ENCODE measurements at places on chromosomes 6 and 20.

GRCh38 chr6:156395276-156395675 is 381.9 kb upstream of the ARID1B start:
- no peak for DNase-seq

GRCh38 chr6:43983191-43983590 is 144.1 kb downstream of the MRPL14 start:
- no peak for DNase-seq

DNA sequence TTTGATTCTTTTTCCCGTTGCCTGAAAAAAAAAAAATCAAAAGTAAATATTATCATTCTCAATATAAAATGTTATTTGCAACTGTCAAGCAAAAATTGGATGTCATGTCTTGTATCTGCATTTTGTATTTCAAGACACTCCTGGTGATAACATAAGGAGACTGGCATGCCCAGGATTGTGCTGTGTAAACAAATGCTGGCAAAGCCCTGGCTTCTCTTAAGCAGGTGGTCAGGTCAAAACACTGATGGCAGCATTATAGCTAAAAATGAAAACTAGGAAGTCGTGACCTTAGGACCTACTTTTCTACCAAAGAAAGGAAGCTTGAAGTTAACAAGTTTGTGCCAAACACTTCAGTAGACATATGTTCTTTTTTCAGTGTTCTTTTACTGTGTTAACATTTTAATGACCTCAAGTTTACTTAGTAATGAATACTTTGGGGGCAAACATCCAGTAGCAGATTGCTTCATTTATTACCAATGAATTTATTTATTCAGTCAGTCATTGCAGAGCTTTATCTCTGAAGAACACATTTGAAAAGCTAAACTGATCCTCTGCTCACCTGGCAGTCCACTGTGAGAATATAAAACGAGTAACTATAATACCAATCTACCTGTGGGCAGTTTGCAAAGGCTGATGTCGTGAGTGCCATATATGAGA is 243.1 kb upstream of the FLRT3 start:
- DNase-seq = no peak

GRCh38 chr6:33983109-33983716 is 162.7 kb downstream of the GRM4 start:
- peak; percentile 38 for DNase-seq

DNA sequence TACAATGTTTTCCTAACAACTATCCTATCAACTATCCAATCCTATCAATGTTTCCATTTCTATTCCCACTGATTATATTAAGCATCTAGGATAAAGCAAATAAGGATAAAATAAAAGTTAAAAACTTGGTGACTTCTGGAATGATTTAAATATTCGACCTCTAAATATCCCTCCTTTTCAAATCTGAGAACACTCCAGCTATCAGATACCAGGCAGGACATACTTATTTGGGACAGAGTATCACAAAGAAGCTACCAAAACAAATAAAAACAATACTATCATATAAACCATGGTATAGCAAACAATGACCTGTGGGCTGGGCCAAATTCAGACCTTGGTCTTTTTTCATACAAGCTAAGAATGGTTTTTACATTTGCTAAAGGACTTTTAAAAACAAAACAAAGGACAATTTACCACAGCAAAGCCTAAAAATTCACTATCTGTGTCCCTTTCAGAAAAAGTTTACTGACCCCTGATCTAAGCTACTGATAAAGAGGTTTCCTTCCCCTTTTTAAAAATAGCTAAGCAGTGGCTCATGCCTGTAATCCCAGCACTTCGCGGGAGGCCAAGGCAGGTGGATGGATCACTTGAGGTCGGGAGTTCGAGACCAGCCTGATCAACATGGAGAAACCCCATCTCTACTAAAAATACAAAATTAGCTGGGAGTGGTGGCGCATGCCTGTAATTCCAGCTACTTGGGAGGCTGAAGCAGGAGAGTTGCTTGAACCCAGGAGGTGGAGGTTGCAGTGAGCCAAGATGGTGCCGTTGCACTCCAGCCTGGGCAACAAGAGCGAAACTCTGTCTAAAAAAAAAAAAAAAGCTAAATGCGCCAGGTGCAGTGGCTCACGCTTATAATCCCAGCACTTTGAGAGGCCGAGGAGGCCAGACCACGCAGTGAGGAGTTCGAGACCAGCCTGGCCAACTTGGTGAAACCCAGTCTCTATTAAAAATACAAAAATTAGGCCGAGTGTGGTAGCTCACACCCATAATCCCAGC is 6.0 kb downstream of the NUP153 start:
- DNase-seq = no peak

- peak; percentile 64 for DNase-seq
Observed at GRCh38 chr6:7106752-7107577, 796 bp upstream of the RREB1 start.

DNA sequence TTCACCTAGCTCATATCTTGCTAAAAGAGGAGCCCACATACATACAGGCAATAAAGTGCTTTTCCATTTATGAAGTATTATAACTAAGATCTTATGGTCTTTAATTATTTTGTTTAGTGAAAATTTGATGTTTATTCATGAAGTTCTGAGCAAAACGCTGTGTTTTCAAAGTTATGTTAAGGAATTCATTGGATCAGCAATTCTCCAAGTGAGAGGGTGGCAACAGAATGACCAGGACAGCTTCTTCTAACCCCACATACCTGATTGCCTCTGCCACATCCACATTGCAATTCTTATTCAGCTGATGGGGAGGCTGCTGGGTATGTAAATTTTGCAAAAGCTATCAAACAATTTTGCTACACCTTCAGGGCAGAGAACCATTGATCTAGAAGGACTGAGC is 116.8 kb downstream of the OGFRL1 start:
- no peak for DNase-seq

DNA sequence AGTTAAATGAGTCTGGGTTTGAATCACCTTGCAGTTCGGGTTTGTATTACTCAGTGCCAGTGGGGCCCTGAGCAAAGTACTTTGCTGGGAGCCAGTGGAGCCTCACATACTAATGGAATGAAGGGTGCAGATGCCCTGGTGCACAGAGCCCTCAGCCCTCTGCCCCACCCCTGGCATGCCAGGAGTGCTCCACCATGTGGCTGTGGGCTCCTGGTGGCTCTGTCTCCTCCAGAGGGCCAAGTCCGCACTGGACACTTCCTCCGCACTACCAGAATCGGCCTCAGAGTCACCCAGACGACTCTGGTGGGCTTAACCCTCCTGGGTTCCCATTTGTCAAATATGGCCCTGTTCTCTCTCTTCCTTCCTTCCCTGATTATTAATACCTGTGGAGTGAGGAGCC is 94.0 kb downstream of the STK35 start:
- DNase-seq = no peak

DNA sequence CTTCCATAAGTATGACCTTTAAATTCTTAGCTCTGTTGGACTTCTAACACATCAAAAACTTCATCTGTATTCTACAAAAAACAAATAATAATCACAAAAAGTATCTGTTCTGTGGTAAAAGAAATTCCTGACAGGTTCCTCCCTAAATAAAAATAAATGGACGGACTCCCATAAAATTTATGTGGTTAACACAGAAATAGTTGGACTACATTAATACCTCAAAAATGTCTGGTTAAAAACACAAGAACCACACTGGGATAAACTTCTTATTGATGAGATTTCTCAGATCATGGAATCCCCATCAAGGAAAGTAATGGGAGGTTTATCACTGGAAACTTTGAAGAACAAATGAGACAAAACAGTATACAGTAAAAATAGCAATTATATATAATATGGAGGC is 172.4 kb downstream of the MOXD1 start:
- DNase-seq = no peak

DNA sequence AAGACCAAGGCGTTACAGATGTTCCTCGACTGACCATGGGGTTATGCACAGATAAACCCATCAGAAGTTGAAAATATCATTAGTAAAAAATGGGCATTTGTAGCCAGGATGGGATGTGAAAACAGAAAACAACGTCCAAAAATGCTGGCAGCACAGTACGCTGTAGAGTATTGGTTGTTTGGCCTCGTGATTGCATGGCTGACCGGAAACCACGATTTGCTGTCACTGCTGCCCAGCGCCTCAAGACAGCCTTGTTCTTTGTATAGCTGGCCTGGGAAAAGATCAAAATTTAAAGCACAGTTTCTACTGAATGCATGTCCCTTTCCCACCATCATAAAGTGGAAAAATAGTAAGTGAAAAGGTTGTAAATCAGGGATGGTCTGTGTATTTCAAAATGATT is 41.9 kb downstream of the MTHFD1L start:
- no peak for DNase-seq

DNA sequence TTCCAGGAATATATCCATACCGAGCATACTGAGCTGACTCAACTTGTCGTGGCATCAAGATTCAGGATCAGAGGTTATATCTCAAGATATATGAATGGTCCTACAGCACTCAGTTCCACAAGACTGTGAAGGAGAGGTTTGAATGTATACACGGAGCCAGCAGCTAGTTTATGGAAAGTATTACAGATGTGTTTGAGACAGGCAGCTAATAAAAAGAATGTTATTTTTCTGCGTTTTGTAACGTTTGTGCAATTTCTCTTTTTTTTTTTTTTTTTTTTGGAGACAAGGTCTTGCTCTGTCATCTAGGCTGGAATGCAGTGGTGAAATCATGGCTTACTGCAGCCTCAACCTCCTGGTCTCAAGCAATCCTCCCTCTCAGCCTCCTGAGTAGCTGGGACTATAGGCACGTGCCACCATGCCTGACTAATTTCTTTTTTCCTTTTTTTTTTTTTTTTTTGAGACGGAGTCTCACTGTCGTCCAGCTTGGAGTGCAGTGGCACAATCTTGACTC is 3.4 kb upstream of the FAM110A start:
- no peak for DNase-seq

- no peak for DNase-seq
Observed at GRCh38 chr6:88712243-88712936, 251.0 kb downstream of the RNGTT start.

DNA sequence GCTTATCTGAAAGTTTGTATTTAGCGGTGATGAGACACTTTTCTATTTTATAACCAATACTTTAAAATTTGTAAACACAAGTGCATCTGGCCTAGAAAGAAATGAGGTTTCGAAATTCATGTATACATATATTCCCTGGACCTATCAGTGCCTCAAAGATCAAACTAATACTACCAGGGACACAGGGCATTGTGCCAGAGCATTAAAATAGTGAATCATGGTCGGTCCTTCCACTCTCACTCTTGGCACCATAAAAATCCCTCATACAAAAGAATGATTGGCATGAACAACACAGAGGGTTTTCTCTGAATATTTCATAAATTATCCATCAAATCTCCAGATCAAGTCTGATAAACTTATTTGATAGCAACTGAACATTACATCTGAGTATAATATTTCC is 62.0 kb downstream of the MMUT start:
- no peak for DNase-seq

DNA sequence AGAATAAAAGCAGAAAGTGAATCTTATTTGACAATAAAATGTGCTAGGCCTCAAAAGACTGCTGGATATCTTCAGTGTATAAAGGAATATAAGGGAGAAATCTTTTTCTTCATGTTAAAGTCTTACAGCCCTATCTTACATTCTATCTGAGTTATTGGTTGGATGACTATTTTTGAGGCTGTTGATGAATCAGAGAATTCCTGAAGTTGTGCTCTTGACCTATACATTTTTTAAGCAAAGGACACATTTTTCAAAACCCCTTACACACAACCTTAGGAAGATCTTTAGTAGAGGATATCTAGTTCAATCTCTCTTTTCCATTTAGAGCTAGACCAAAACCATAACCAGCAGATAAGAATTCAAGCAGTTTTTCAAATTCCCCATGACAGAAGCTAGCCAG is 10.9 kb upstream of the CGA start:
- DNase-seq = no peak

DNA sequence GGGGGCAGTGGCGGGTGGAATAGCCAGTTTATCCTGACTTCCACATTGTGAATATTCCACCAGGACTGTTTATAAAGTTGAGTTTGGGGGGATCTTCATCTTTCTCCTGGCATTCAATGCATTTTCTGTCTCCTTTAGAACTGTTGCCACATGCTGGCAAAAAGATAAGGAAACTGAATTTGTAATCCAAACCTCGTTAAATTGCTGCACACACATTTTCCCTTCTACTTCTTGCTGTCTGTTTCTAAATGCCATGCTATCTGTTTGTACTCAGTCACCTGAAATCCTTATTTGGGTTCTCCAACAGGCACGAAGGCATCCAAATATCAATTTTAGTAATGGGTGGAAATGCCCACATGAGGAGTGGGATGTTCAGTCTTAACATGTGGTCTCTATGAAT is 180.2 kb upstream of the CCN2 start:
- DNase-seq = no peak

DNA sequence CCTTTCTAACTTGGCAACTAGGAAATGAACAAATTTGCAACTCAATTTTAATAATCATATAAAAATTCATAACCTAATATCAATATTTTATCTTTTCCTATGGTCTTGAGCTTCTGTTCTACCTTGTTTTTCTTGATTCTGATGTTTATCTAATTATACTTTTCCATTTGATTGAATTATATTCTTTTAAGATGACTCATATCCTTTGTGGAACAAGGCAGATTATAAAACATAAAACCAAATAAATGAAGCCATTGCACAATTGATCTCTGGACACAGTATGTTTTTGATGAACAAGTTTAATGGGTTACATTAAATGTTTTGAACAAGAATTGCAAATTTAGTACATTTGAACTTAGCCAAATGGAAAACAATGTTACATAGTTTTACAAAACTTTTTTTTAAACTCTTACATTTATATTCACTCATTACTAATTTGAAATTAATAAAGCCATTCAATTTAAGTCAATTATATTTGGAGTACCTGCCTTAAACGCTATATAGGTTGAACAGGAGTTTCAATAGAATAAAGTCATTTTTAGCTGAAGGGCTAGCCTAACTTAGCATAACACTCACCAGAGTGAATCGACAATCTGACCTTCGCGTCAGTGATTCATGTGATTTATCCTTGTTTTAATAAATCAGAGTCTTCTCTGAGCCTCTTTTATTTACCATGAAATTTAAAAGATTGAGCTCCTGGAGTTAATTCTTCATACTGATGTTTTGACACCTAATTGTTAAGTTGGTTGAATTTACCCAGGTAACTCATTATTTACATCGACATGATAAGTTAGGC is 3.8 kb downstream of the NCOA7 start:
- DNase-seq = no peak

- no peak for DNase-seq
Observed at GRCh38 chr6:113564371-113565171, 292.6 kb upstream of the MARCKS start.

GRCh38 chr6:125421836-125422235 is 120.1 kb upstream of the HDDC2 start:
- no peak for DNase-seq

DNA sequence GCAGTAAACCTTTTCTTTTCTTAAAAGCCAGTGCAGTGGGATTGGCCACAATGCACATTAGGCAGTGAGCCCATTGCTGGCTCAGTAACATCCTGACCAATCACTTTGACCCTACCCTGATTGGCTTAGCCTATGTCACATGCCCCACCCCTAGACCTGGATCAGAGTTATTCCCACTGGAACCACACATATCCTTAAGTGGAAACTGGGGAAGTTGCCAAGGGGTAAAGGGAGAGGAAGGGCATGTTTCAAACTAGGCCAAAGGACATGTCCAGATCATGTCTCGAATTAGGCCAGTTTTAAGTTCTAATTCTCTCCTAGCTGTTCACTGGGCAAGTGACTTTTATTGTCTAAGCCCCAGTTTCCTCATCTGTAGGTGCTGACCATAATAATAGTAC is 69.3 kb downstream of the LY86 start:
- no peak for DNase-seq

Measured in SW480 (cell line).